ENCODE measurements at places on chromosomes 1 and 21. TPM values are rescaled to one million over a fixed set of nuclear protein-coding genes. Genes with fewer than 3 reads are reported as not detected.

ARTN gene
- total RNA-seq, result not detected

TEDDM1 gene
- total RNA-seq, result not detected

TYW3 gene
- total RNA-seq, result 19.6 TPM

CENPF gene
- 7.5 TPM for total RNA-seq

TIE1 gene
- 0.81 TPM for total RNA-seq

IFNLR1 gene
- not detected for total RNA-seq

GSTM5 gene
- 13.0 TPM for total RNA-seq

FOXD2 gene
- under 0.01 TPM for total RNA-seq
